ENCODE measurements at places on chromosomes 1 and 21.
A peak's percentile ranks its signal among the peaks of the same experiment; 100 is the strongest.

DNA sequence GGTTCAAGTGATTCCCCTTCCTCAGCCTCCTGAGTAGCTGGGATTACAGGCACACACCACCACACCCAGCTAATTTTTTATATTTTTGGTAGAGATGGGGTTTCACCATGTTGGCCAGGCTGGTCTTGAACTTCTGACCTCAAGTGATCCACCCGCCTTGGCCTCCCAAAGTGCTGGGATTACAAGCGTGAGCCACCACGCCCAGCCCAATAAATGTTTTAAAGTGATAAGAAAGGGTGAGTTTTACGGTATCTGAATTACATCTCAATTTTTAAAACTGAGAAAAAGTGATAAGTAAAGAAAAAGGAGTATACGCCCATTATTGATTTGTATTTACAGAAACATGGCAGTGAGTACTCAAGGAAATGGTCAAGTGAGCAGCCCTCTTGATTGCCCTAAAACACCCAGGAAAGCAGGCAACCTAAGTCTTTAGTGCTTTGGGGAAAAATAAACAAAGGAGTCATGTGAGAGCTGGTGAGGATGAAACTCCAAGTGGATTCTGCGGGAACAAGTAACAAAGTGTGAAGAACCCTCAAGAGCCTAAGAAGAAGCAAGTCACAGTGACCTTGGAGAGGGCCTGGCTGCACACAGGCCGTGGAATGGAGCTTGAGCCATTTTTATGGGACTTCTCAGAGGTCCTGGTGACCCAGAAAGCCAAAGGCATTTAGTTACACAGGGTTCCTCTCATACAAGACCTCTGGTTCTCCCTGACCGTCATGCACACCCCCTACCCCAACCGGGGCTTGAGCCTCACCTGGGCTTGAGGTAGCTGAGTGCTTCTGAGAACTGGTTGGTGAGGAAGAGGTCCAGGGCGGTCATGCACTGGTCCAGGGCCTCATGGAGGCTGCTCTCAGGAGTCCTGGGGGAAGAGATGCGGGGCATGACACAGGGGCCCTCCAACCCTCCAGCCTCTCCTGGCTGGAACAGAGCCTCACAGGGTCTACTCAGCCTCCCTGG lies 9.1 kb downstream of the TTC39A start:
- no peak for DNase-seq

- no peak for DNase-seq
Measured at GRCh38 chr1:152034654-152035538, 1.9 kb downstream of the S100A11 start.

DNA sequence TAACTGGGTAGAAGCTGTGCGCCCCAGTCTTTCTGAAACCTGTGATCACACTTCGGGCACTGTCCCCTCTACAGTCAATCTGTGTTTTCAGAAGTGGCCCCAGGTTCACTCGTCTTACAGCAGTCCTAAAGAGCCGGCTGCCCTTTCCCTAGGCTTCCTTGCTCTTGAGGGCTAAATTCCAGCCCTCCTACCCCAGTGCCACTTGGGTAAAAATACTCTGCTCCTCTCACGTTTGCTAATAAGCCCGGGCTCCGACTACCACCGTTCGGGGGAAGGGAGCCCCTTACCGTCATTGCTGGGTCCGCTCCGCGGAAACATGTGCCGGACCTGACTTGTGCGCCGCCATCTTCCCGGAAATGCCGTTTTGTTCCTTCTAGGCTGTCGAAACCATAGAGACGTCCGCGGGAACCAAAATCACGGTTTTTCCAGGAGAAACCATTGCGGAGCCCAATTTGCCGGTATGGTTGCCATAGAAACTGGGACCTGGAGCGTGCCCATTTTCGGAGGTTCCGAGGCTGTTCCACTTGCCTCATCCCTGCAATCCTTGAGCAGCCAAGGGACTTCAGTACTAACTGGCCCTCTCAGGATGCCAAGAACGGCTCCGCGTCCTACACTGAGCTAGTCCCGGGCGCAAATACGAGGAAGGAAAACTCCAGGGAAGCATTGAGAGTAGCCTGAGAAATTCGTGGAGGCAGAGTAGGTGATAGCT lies at the start of gene GPATCH4:
GPATCH4 (minus strand) TSS at position 358 of the 709 bp plus-strand sequence.
- peak; percentile 61 for DNase-seq

GRCh38 chr1:225694151-225694603 lies 41.3 kb upstream of the ENAH start:
- DNase-seq, result no peak

- no peak for DNase-seq
Measured at GRCh38 chr1:40003156-40004093, 37.1 kb upstream of the CAP1 start.

DNA sequence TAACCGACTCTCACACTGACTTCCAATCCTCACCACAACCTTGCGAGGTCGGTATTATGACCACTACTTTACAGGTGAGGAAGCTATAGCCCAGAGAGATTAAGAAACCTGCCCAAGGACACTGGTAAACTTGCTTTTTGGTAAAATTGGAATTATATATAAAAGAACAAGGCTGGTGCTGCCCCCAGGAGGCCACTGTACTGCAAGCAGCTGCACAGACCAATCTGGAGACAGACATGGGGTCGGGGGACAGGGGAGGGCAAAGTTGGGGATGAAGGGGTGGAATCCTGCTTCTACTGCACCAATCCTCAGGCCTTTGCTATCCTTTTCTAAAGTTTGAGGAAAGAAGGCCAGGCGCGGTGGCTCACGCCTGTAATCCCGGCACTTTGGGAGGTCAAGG lies 280.8 kb downstream of the SPATA17 start:
- no peak for DNase-seq

DNA sequence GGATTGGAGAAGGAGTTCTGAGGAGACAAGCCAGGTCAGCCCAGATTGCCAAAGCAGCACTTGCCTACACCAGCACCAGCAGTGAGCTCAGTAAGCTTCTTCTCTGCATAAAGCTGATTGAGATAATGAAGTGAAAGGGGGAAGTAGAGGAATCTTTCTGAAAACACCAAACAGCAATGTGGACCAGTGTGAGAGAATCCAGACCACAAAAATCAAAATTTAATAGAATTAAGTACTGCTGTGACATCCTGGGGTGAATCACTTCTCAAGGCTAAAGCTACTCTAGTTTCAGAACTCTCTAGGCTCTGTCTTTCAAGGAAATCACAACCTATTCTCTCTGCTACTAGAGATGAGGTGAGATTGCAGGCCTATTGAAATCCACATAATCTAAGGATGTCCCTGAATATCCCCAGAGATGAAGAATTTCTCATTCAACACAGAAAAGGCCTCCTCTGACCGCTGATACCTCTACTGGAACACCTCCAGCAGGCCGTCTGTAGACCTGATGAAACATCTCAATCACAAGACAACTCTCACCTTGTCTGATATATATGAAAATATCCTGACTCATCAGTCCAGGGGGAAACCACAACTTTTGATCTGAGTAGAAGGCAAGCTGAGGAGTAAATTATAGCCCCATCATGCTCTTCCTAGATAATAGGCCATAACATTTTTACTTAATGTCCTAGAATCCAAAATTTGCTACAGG lies at the start of gene FCRL4:
FCRL4 (minus strand) TSS at position 127 of the 709 bp plus-strand sequence. CDS start 141 bp downstream, outside the sequence.
- no peak for DNase-seq

DNA sequence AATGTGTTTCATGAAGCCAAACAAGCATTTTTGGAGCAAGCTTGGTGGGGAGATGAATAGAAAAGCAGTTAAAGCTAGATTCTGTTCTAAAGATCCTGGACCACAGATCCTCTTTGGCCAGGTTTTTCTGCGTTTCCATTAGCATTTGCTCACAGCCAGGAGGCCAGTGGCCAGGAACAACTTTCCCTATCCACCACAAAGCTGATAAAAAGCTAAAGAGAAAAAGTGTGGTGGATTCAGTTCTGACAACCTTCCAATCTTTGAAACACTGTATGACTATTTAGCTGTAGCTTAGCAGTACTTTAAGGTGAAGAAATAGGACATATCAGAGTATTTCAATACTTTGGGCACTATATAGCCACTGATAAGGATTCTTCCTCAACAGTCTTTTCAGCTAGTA lies 3.0 kb upstream of the NEK7 start:
- DNase-seq, result no peak

DNA sequence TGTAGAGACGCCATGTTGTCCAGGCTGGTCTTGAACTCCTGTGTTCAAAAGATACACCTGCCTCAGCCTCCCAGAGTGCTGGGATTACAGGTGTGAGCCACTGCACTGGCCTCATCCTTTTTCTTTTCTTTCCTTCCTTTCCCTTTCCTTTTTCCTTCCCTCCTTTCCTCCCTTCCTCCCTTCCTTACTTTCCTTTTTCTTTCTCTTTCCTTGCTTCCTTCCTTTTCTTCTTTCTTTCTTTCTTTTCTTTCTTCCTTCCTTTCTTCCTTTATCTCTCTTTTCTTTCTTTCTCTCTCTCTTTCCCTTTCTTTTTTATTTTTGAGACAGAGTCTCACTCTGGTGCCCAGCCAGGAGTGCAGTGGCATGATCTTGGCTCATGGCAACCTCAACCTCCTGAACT lies 5.8 kb downstream of the FAM229A start:
- no peak for DNase-seq

DNA sequence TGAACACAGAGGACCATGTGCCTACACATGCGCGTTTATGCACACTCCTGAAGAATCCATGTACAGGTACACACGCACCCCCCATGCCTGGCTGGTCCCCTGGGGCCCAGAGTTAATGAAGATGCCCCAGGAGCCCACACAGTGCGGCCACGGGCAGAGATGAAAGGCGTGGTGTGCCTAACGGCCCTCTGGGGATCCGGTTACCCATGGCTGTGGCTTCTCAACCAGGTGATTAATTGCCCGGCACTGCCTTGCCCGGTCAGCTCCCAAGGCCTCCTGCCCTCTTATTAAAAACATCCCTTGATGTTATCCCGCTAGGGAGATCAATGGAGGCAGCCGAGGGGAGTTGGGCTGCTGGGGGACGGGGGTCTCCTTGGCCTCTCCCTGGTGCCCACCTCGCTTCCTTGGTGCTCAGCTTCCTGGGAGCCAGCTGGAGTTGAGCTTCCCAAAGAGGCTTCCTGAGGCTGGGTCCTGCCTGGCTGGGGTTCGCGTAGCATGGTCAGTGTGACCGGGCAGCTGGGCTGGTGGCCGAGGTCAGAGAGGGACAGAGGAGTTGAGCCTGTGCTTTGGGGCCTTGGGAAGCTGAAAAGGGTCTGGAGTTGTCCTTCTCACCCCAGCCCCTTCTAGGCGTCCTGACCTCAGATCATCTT lies 75.0 kb upstream of the WNT4 start:
- DNase-seq, result no peak

GRCh38 chr1:24683713-24684162 lies 40.6 kb downstream of the SRRM1 start:
- no peak for DNase-seq

DNA sequence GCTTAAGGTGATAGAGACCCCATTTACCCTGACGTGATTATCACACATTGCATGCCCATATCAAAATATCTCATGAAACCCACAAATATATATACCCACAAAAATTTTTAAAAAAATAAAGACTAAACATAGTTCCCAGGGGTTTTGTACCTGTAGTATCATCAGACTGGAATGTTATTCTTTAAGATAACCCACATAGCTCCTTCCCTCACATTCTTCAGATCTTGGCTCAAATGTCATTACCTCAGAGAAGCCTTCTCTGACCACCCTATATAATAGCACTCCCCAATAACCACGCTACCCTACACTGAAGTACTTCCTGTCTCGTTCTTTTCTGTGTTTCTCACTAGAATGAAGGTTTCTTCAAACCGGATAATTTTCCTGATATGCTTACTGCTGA lies 138.3 kb upstream of the SNX7 start:
- DNase-seq, result no peak

GRCh38 chr1:182556279-182556678 lies 32.8 kb downstream of the RNASEL start:
- no peak for DNase-seq

- no peak for DNase-seq
Measured at GRCh38 chr1:218481116-218481775, 136.1 kb downstream of the TGFB2 start.

DNA sequence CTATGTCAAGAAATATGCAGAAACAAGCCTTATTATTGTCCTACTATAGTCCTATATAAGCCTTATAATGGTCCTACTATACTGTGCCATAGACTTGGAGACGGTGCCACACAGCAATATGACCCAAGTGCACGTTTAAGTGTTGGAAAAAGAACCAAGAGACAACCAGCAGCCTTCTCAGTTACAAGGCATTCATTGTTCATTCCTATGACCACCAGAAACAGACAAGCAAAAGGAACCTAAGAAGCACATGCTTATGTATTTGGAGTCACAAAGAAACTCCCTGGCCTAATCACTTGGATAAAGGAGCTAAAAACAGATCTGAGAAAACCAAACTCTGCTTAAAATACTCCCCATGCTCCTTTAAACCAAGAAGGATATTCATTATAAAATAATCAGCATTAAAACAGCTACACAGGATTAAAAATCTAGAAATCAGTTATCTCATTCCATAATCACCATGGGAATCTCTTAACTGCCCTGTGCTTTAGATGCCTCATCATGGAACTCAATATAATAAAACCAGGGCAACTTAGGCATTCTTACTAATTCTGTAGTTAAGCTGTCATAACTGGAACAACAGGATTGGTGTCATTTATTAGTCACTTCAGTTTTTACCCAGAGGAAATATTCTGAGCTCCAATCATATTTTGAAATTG lies 7.0 kb downstream of the COLGALT2 start:
- no peak for DNase-seq

- DNase-seq, result no peak
Measured at GRCh38 chr1:52914463-52914862, 7.1 kb downstream of the ECHDC2 start.

DNA sequence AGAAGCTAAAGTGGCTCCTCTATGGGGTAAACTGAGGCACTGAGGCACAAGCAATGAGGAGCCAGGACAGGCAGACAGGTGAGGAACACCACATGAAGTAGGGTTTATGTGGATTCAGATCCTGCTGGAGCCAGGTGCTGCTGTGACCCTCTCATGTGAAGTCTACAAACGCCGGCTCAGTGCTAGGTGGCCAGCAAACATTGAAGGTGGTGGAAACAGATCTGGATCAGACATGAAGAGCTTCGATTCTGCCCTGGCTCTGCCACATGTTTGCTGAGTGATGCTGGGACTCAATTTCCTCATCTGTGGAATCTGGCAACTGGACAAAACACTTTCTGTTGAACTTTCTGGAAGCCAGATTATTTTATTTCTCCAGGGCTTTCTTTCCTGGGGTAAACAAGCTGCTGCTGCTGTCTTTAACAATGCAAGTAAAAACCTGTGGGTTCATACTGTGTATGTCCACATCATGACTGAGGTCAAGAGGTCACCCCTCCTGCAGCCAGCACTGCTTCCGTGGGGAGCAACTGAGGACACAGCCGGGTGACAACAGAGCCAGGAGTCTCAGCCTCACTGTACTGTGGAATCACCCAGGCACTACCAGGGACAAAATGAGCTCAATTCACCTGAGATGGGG lies 33.3 kb downstream of the HMGB4 start:
- no peak for DNase-seq

All from T-helper 17 cell (primary cell).